ENCODE measurements at places on chromosomes 12 and 14. TPM values are rescaled to one million over a fixed set of nuclear protein-coding genes. Genes with fewer than 3 reads are reported as not detected.

The NKX2-8 gene
- total RNA-seq, result not detected

The CD163L1 gene
- 15.9 TPM for total RNA-seq

The KRT85 gene
- not detected for total RNA-seq

The C1RL gene
- total RNA-seq, result 9.0 TPM

The RNASE7 gene
- total RNA-seq, result not detected

The CCDC88C gene
- 0.10 TPM for total RNA-seq

The RD3L gene
- not detected for total RNA-seq

The VDR gene
- total RNA-seq, result 22.9 TPM

The C14orf132 gene
- 22.6 TPM for total RNA-seq

The CCDC77 gene
- total RNA-seq, result 23.3 TPM
